NCI-H82 (cell line): ENCODE measurements at places on chromosomes 6 and 20.

DNA sequence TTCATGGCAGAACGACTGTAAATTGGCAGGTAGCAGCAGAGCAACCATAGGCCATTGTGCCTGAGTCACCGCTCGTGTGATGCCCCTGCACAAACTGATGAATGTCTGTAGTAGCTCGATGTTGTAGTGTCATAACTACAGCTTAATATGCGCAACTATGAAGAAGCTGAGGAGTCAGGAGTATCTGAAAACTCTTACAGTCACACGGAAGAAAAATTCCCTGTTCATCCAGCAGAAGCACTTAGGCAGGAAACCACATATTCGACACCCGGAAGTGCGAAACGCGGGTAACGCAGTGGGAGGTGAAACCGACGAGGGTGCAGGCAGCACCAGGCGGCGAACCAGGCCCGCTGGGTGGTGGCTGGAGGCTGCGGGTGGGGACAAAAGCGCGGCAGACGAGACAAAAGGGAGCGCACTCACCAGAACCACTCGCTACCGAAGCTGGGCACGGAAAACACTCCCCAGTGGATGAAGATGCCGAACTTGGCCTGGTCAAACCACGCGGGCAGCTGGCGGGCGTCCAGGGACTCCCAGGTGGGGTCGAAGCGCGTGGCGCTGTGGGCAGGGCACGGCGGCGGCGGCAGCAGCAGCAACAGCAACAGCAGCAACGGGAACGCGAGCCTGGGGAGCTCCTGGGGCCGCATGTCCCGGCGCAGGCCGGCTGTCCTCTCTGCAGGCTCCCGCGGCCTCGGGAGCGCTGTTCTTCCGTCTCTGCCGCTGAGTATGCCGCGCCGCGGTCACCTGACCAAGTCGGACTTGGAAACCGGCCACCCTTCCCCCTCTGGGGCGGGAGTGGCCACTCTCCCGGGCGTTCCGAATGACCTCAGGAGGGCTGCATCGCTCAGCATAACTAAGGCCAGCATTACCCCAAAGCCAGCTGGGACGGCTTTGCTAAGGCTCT, at the start of gene FUCA2:
Gene FUCA2 (minus strand): TSS at position 730 of the 901 bp plus-strand sequence. CDS start 86 bp downstream, at position 644.
- no peak for DNase-seq

DNA sequence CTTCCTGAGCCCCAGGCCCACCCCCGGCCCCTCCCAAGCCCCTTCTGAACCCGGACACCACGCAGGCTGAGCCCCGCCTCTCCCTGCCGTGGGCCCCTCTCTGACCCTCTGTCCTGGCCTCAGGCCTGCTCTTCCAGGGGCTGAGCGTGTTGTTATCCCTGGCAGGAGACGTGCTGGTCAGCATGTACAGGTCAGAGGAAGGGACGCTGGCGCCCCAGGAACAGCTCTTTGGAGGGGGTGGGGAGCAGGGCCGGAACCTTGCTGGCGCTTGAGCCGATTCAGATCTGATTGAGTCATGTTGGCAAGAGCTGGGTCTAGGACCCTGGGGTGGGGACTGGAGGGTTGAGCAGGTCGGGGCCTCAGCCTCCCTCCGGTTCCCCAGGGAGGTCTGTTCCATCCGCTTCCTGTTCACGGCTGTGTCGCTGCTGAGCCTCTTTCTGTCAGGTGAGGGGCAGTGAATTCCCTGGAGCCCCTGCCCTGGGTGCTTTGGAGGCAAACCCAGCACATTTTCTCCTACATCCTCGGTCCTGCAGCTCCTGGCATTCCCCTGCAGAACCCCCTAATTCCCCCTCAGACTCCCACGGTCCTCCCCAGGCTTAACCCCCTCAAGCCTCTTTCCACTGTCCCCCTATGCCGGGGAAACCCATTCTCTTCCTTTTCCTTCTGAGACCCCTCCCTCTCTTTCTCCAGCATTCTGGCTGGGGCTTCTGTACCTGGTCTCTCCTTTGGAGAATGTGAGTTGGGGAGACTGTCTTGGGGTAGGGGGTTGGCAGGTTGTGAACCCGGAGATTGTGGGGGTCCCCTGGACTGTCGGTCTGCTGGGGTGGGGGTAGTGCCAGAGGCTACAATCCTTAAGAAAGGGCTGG, 2.0 kb downstream of the SPAG4 start:
- DNase-seq = peak; percentile 86

- no peak for DNase-seq
Measured at GRCh38 chr6:157268835-157269234, 54.5 kb downstream of the TMEM242 start.

GRCh38 chr20:35049776-35050352, 42.7 kb downstream of the TRPC4AP start:
- no peak for DNase-seq

DNA sequence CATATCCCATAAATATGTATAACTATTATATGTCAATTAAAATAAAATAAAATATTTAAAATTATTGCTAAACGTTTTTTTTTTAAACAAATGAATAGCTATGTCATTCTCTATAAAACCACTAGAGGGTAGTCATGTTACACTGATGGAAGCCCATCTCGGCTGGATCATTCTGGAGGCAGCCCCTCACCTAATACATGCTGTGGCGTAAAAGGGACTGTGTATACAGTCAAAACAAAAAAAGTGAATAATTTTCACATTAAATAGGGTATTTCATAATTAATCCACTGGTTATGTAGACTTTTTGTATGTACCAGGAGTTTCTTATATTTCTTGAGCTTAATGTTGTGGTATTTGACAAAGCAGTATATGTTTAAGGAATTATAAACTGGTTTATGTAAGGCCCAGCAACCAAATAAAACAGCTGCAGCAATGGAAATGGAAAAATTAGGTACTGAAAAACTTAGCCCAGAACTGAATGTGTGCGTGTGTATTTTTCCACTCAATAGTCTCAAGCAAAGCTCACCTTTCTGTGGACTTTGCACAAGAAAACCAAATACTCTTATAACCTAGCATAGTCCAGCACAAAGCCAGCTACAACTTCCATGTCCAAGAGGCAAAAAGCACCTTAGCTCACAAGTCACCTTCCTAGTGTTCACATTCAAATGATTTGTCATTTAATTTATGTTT, 81.7 kb downstream of the COL9A1 start:
- peak; percentile 66 for DNase-seq

DNA sequence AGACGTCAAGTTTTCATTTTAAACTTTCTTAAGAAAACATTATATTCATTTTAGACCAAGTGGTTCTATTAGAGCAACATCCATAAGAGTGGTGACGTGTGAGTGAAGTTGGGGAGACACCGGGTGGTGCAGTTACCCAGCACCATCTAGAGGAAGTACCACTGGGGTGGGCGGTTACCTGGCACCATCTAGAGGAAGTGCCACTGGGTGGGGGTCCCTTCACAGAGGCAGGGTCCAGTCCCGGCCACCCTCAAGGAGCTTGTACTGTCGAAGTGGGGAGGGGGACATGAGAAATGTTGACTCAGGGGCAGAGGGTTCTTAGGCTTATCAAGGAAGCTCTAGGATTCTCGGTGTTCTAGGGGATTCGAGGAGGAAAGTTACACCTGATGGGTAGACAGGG, 26.2 kb downstream of the PHACTR3 start:
- DNase-seq = no peak

DNA sequence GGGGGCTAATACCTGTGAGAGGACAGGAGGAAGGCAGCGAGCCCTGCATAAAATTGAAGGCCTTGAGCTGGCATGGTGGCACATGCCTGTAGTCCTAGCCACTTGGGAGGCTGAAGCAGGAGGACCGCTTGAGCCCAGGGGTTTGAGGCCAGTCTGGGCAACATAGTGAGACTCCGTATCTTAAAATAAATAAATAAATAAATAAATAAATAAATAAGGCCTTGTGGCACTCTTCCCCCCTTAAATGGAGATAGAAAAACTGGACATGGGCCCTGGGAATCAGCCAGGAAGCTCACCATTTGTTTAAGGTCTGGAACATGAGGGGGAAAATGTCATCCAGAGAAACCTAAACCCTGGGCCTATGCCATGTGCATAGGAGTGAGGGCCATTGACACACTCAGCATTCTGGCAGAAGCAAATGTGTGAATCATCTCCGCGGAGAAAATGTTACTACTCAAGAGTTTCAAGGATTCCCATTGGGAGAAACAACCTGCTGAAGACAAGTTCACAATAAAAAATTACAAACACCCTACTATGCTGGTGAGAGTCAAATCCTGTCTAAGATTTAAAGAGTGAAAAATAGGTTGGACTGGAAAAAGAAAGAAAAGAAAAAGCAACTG, 51.9 kb upstream of the UBR2 start:
- DNase-seq = no peak

DNA sequence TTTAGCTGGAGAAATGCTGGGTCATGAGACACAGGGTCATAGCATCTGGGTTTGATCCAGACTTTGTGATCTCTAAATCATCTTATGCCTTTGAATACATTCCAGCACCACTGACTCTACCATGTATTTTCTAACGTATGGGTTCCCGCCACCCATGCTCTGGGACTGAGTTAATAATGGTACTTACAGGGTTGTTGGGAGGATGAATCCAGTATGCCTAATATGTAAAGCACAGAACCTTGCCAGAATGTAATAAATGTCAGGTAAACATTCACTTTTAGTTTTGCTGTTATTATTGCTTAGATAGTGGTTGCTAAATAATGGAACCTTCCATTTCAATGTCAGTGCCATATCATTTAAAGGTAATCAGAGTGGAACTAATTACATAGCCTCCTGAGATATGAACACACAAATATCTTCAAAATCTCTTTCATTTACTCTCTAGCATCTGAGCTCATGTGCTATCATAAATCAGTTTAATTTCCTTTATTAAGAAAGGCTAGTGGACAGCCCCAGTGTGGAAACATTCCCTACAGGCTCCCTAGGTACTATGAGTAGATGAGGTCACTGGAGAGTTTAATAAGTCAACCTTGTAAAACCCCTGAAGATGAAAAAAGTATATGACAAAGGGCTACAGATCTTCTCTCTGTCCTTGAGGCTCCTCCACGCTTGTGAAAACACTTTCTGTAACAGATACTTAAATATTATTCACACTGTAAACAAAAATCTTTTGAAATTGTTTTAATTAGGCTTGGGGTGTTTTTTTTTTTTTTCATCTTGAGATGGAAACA, 226.6 kb downstream of the ALDH8A1 start:
- no peak for DNase-seq

DNA sequence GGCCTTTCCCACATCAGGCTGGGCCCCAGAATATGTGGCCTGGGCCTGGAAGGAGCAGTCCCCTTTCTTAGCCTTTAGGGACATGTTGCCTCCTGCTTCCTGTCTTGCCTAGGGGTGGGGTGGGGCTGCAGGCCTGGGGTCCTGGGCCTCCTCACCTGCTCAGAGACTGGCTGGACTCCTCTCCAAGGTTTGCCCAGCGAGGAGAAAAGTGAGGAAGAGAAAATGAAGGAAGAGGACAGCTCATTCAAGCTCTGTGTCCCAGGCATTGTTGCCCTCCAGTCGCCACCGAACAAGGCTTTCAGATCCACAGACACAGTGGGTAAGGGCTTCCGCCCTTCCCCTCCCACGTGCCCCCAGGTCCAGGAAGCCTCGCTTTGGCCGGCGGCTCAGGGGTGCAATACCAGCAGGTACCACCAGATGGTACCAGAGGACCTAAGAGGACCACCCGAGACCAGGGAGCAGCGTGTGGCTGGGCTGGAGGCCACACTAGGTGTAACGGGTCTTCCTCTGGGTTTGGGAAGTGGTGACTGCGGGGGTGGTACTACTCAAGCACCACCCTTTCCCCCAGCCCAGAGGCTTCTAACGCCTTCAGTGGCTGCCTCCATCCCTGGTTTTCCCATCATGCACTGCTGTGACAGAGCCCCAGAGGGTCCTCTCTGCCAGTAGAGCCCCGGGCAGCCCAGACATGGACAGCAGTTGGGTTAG, 5.5 kb upstream of the BAK1 start:
- peak; percentile 93 for DNase-seq

GRCh38 chr20:37755665-37756064, 61.8 kb downstream of the CTNNBL1 start:
- DNase-seq = peak; percentile 58

DNA sequence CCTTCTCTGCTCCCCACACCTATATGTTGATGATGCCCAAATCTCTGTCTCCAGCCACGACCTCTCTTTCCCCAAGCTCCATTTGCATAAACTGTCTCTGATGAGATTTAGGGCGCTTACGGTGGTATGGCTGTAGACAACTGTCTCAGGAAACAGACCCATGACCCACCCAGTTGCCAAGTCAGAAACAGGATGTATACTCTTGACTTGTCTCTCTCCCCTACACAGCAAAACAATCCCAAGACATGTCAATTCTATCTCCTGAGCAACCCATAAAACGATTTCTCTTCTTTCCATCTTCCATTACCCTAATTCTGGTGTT, 13.9 kb downstream of the GNL1 start:
- DNase-seq = peak; percentile 32

GRCh38 chr6:133814797-133815196, 74.1 kb upstream of the TCF21 start:
- peak; percentile 44 for DNase-seq

GRCh38 chr6:105753620-105754211, 332.4 kb upstream of the PRDM1 start:
- no peak for DNase-seq

DNA sequence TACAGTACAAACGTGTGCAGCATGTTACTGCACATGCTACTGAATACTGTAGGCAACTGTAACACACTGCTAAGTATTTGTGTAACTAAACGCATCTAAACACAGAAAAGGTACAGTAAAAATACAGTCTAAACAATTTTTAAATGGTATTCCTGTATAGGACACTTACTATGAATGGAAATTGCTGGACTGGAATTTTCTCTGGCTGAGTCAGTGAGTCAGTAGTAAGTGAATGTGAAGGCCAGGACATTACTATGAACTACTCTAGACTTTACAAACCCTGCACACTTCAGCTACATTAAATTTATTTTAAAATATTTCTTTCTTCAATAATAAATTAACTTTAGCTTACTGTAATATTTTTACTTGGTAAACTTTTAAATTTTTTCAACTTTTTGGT, 225.0 kb upstream of the TENT5A start:
- no peak for DNase-seq

DNA sequence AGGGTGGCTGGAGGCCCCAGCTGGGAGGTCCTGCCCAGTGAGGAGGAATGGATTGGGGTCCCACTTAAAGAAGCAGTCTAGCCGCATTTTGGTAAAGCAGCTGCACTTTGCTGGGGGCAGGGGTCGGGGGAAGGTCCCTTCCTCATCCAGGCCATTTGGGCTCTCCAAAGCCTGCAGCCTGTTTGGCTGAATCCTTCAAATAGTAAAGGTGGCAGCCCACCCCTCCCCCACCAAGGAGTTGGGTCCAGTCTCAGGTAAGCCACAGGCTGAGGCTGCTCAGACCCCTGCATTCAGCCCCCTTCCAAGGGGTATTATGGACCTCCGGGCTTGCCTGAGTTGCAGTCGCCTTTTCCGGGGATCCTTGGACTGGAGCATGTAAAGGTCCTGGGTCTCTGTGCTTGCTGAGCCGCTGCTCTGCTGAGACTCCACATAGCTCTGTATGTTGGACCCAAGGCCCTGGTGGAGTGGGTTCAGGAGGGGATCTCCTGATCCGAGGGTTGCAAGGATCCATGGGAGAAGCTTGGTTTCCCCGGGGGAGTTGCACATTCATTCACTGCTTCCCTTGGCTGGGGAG, 417.4 kb downstream of the KHDRBS2 start:
- DNase-seq = no peak

- DNase-seq = no peak
Measured at GRCh38 chr6:21309807-21310221, 283.7 kb upstream of the SOX4 start.
